ENCODE measurements at places on chromosomes 7 and 10.

DNA sequence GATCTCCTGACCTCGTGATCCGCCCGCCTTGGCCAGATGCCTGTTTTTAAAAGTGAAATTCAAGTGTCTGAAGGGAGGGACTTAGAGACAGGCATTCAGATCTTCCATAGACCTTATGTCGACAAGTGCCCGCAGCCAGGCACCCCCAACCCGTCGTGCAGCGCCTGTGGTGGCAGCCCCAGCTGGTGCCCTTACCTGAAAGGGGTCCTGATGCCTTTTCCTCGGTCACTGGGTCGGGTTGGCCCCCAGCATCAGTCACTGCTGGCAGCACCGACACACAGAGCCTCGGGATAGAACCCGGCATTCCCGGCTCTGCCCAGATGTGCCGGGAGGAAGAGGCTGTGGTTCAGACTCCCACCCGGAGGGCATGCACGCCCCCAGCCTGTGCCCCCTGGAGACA lies 23.3 kb downstream of the LRRC27 start:
- no peak for DNase-seq

GRCh38 chr10:72260976-72261783 lies 12.5 kb upstream of the DDIT4 start:
- DNase-seq = peak; percentile 19

DNA sequence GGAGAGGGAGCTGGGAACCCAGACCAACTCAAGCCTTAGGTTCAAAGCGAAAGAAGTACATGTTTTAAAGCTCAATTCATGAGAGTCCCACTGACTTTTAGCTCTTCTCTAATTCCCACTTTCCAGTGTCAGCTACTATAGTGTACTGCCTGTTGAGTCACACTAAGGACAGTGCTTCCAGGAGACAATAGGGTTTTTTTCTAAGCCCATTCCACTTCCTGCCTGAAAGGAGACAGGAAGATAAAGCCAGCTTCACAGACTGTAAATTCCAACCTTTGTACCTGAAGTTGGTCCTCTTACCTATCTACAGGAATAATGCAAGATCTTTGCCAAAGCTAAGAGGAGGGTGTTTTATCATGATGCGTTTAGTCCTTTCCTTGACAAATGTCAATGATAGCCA lies 4.4 kb downstream of the MSRB2 start:
- DNase-seq = no peak

GRCh38 chr7:22124941-22125340 lies 179.2 kb upstream of the CDCA7L start:
- DNase-seq = no peak

DNA sequence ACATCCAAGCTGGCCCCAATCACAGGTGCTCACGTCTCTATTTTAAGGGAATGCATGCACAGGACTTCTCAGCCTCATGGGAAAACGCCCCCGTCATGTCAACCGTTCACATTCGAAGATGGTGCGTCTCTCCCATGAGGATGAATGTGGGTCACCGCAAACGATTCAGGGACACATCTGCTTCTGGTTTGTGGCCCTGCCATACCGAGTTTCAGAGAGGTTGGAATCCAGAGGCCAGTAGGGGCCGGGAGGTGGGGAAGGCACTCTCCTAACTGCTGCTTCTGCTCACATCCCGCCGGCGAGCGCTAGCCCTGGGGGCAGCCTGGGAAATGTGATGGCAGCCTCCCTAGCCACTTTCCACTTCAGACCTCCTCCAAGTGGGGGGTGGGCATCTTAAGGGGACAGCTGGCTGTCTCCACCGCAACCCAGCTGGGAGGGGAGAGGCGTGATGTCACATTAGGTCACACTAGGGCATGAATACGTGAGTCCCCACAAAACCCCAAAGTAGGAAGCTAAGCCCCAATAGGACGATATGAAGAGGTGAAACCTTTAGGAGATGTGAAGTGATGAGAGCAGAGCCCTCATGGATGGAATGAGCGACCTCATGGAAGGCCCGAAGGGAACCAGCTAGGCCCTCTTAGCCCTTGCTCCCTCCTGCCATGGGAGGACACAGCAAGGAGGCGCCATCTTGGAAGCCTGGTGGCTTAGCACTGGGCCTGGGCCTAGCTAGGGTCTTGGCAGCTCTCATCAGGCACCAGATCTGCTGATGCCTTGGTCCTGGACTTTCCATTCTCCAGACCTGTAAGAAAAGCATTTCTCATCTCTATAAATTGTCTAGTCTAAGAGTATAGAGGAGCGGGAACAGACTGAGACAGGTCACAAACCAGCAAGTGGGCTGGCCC lies 107.8 kb downstream of the TCERG1L start:
- no peak for DNase-seq

DNA sequence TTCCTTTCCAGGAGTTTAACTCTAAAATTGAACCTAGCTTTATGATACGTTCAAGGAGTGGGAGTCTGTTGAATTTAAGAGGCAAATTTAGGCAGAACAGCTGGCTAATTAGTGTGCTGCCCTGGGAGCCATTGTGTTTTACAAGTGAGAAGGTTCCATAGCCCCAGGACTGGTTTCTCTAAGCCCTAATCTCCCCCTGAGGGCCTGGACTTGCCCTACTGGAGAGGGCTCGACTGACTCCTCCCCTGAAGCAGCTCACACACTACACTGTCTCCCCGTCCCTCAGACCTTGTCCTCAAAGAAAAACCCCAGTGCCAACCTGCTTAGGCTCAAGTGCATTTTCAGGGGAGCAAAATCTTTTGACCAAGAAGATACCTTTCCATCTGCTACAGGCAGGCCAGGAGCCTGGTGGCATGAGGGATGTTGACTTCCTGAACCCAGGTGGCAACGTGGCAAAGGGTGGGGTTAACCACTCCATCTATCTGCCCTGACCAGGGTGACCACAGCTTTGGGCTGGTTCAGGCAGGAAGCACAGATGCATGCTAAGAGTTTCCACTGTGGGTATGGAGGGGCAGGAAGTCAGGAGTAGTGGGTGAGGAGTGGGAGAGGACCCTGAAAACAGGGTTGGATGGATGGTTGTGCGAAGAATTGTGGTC lies 68.9 kb upstream of the CARD11 start:
- DNase-seq = no peak

- no peak for DNase-seq
Observed at GRCh38 chr10:110336111-110336721, 31.5 kb upstream of the SMNDC1 start.

DNA sequence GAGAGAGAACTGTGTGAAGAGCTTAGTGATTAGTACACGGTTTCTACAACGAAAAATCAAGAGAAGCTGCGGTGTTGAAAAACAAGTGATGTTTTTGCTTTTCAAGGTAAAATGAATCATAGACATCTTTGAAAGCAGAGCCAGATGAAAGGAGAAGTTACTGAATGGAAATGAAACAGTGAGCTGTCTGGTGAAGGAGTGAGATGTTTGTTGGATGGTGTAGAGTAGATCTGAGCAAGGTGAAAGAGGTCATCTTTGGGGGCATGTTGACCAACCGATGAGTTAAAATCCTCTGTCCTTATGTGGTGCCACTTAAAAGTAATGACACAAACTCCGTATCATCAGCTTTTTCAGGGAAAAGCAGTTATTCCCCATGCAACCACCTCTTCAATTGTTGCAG lies 177.4 kb downstream of the CDCA7L start:
- DNase-seq = no peak

GRCh38 chr7:93160410-93160809 lies 12.2 kb upstream of the SAMD9L start:
- DNase-seq = no peak

- no peak for DNase-seq
Observed at GRCh38 chr10:69181433-69181832, 1.4 kb downstream of the SUPV3L1 start.

GRCh38 chr10:49175587-49176309 lies 12.4 kb downstream of the TMEM273 start:
- DNase-seq = no peak

DNA sequence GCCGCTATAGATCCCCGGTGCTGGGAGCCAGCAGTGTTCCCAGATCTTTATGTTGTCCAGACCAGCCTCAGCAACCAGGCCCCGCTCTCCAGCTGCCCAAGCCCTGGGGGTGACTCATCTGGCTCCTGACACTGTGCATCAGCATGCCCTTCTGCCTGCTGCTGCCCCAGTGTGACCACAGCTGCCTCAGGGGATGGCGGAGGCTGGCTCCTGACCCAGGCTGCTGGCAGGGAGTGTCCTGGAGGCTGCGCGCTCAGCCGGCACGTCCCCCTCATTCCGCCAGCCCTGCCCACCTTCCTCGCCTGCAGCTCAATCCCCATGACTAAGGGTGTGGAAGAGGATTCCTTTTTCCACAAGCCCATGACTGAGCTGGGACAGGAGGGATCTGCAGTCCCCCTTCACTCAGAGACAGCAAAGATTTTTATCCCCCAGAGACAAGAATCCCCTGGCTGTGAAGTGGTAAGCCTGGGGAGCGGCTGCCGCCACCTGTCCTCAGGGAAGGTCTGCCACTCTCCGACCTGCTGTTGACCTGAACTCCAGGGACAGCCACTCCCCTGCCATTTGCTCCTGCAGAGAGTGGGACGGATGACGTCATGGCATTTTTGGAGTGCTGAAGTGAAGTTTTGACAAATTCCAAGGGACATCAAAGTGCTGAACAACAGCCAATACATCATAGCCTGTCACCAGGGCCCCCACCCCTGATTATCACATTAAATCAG lies 182.8 kb upstream of the BMPER start:
- no peak for DNase-seq

GRCh38 chr10:13790196-13790595 lies 203.4 kb downstream of the PRPF18 start:
- DNase-seq = no peak

- no peak for DNase-seq
Observed at GRCh38 chr10:97465982-97466381, 20.0 kb downstream of the ZDHHC16 start.

DNA sequence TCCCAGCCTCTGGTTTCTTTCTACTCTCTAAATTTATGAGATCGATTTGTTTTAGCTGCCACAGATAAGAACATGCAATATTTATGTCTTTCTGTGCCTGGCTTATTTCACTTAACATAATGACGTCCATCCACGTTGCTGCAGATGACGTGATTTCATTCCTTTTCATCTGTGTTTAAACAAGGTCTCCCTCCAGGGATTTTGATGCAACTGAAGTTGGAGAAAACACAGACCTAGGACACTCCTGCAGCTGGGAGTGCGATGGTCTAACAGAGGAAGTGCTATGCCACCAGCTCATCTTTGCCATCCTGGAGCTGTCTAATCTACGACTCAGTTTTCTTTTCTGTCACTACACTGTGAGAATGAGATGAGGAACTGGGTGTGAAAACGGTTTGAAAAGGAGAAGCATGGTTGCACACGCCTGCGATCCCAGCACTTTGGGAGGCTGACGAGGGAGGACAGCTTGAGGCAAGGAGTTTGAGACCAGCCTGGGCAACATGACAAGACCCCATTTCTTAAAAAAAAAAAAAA lies 1.5 kb upstream of the KCTD7 start:
- DNase-seq = no peak

GRCh38 chr7:75018570-75019364 lies 54.3 kb downstream of the CASTOR2 start:
- DNase-seq = no peak

- no peak for DNase-seq
Observed at GRCh38 chr10:10363217-10363616, 654.5 kb upstream of the CELF2 start.

GRCh38 chr7:40965774-40966173 lies 737.1 kb downstream of the INHBA start:
- DNase-seq = no peak

DNA sequence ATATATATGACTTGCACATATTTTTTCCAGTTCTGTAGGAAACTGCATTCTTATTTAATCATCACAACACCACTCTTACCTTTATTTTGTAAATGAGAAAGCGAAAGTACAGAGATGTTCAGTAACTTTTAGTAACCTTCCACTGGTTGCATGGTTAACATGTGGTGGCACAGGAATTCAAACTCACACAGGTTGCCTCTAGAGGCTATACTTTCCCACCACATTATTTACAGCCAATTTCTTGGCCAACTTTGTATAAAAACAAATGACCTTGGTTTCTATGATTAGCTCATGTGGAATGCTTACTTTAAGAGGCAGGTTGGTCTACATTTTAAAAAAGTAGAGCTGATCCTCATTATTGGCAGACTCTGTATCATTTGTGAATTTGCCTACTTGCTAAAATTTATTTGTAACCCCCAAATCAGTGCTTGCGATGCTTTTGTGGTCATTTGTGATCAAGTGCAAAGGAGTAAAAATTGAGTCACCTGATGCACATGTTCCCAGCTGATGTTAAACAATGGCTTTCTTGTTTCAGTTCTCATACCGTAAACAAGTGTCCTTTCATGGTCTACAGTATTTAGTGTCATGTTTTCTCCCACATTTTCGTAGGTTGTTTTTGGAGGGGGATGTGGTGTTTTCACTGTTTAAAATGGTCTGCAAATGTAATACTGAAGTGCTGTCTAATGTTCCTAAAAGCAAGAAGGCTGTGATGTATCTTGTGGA lies 14.8 kb downstream of the BBS9 start:
- no peak for DNase-seq

DNA sequence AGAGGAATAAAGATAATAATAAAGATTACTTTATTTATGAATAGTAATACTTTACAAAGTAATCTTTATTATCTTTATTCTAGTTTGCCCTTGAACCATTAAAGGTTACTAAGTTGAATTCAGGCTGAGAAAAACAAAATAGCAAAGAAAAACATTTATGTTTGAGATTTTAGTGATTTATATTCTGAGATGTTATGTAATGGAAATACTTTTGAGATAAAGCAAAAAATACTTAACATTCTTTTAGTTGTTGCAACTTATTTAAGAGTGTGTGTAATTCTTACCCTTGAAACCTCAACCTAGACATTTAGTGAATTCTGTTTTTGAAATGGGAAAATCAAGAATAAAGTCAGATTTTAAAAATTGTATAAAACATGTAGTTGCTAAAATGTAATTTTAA lies 40.0 kb downstream of the MINPP1 start:
- DNase-seq = no peak

DNA sequence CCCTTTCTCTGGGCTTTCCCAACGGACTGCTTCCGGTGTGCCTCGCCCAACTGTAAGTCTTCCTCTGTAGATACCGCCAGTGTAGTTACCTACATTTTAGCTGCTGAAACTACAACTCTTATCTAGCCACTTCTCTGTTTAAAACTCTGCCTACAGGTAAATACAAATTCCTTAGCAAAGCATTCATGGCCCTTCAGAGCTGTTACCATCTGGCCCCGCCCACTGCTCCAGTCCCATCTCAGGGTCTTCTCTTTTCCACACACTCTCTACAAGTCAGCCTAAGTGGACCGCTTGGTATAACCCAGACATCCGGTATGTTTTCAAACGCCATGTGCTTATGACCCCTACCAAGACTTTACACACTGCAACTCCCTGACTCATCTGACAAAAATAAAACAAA lies 41.0 kb upstream of the LAMB4 start:
- no peak for DNase-seq

DNA sequence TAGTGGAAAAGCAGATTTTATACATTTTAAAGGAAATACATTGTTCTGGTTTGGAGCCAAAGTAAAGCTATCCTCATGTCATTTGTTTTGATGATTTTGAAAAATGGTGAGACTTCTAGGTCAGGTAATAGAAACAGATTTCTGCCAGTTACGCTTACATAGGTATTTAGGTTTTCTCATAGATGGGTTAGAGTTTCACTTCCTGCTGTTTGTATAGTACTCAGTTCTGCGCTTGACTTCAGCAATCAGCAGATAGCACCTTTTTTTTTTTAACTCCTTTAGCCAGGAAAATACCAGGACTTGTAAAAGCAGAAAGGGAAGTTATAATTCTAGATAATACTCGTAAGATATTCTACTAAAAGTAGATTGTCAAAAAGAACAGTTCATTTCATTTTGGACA lies 209.8 kb upstream of the POM121L12 start:
- DNase-seq = no peak

- DNase-seq = no peak
Observed at GRCh38 chr7:138934861-138935260, 46.3 kb downstream of the KIAA1549 start.

- no peak for DNase-seq
Observed at GRCh38 chr7:3294432-3295100, 6.5 kb upstream of the SDK1 start.

Measured in endothelial cell (in vitro differentiated cells).